ENCODE measurements at places on chromosomes 4 and X. TPM values are rescaled to one million over a fixed set of nuclear protein-coding genes. Genes with fewer than 3 reads are reported as not detected.

Gene RBM47
- total RNA-seq = 1.9 TPM

Gene TMEM184C
- 40.7 TPM for total RNA-seq

Gene GNRHR
- not detected for total RNA-seq

Gene HMGN5
- total RNA-seq = 2.2 TPM

Gene IL15
- total RNA-seq = 3.2 TPM

Gene SPP1
- 6.7 TPM for total RNA-seq

Gene HTT
- total RNA-seq = 48.7 TPM

Gene APLN
- 0.09 TPM for total RNA-seq

GRCh38 chrX:112822892-112823291, 17.7 kb downstream of the AMOT start:
- H3K36me3 ChIP-seq = no peaks in the 10 kb centered on the region
- no peaks in the 10 kb centered on the region for H3K27me3 ChIP-seq
- no peak overlapping the region for H3K27ac ChIP-seq
- H3K4me1 ChIP-seq = no peaks in the 10 kb centered on the region
- no peak for DNase-seq
- H3K4me3 ChIP-seq = no peak overlapping the region

DNA sequence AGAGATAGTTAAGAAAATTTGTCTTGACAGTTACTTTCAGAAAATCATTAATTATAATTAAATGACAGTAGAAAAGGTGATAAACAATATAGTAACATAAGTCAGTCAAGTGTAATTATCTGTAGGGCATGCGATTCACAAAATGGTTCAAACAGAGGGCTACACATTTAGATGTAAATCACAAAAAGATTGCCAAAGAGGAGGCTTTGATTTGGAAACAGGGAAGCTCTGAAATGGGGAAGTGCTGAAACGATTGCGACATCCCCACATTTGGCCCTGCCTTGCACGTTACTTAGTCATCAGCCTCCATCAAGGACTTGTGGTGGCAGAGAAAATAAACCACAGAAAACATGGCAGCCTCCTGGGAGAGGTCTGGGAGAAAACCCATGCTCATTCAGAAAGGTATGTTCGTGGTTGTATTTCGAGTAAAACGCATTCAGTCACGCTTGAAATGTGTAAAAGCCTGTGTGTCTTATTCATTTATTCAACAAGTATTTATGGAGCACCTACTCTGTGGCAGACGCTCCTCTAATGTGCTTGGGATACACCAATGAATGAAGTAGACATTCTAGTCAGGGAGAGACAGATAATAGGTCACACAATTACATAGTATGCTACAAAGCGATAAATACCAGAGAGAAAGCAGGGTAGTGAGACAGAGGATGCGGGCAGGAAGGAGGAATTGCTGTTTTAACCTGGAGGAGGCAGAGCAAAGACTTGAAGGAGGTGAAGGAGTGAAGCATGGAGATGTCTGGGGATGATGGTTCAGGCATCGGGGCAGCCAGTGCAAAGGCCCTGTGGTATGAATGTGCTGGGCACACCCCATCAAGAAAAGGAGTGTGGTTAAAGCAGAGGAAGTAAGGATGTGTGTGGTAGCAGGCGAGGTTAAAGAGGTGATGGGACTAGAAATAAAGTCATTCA, 7.8 kb downstream of the RBM47 start:
- peak overlapping the region; percentile 39 for H3K4me3 ChIP-seq
- peaks cover 31% of the 10 kb centered on the region for H3K4me1 ChIP-seq
- peaks cover 2% of the 10 kb centered on the region for H3K27me3 ChIP-seq
- H3K27ac ChIP-seq = peak overlapping the region; percentile 75
- peak; percentile 89 for DNase-seq

GRCh38 chrX:74344280-74344622, 40.3 kb downstream of the ZCCHC13 start:
- DNase-seq = no peak
- no peaks in the 10 kb centered on the region for H3K36me3 ChIP-seq
- peaks cover 15% of the 10 kb centered on the region for H3K4me1 ChIP-seq
- no peak overlapping the region for H3K27ac ChIP-seq
- H3K4me3 ChIP-seq = no peak overlapping the region

DNA sequence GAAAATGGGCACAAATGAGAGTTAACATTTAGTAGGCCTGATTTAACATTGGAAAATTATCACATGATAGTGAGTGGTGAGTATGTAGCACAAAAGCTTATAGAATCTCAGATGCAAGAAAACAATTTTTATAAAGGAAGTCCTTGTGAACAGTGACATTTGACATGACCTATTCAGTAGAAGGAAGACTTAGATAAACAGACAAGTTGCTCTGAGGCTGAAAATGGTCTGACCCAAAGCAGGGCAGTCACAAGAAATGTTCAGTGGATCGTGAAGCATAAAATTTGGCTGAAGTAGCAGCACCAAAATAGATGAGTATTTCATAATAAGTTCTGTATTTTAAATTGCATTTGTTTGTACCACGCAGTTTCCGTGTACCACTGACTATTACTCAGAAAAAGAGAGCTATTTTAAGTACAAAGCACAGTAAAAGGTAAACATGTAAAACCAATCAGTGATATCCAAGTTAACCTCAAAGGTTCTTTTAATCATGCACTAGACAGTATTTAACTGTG, 605.7 kb upstream of the PABPC4L start:
- H3K27me3 ChIP-seq = no peaks in the 10 kb centered on the region
- H3K27ac ChIP-seq = no peak overlapping the region
- H3K36me3 ChIP-seq = no peaks in the 10 kb centered on the region
- no peak overlapping the region for H3K4me3 ChIP-seq
- H3K4me1 ChIP-seq = peaks cover 6% of the 10 kb centered on the region

DNA sequence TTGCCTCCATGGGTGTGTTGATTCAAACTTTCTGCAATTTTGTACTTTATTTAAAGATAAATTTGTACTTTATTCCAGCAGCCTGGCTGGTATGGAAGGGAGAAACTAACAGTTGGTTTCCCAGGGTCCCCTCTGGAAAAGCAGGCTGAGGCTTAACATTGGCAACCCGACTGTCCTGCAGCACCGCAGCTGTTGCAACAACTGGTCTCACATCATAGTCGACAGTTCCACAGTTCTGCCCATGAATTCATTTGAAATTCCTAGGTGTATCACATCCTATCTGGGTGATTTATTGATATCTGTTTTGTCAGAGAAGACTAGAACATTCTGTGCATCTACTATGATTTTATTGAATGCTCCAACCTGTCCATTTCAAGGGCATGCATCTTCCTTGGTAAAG, 98.8 kb upstream of the GATB start:
- no peaks in the 10 kb centered on the region for H3K27me3 ChIP-seq
- H3K4me3 ChIP-seq = no peak overlapping the region
- H3K36me3 ChIP-seq = no peaks in the 10 kb centered on the region
- no peak overlapping the region for H3K27ac ChIP-seq
- no peak for DNase-seq

DNA sequence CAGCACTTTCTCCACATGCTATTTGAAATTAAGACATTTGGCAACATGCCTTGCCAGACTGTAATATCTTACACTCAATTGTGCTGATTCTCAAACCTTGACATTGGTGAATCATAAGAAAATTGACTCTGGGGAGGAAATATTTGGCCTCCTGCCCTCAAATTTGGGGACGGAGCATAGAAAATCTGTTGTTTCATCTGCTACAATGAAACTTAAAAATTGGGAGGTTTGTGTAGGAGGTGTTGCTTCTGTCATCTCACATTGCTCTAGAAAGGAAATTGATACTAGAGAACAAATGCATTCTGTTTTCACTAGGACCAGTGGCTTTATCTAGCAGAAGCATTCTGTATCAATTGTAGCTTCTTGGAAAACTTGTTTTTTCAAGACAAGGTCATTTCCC, 5.3 kb downstream of the OCRL start:
- H3K36me3 ChIP-seq = 0 out of 2 replicates have a peak, but pooled peaks cover 4% of the 10 kb centered on the region
- no peak overlapping the region for H3K27ac ChIP-seq
- H3K27me3 ChIP-seq = no peaks in the 10 kb centered on the region
- no peak overlapping the region for H3K4me3 ChIP-seq
- DNase-seq = no peak

GRCh38 chrX:130841776-130842175, 61.2 kb downstream of the ENOX2 start:
- H3K27me3 ChIP-seq = peaks cover 1% of the 10 kb centered on the region
- H3K4me3 ChIP-seq = no peak overlapping the region
- H3K27ac ChIP-seq = no peak overlapping the region
- H3K36me3 ChIP-seq = no peaks in the 10 kb centered on the region
- no peaks in the 10 kb centered on the region for H3K4me1 ChIP-seq
- DNase-seq = no peak

DNA sequence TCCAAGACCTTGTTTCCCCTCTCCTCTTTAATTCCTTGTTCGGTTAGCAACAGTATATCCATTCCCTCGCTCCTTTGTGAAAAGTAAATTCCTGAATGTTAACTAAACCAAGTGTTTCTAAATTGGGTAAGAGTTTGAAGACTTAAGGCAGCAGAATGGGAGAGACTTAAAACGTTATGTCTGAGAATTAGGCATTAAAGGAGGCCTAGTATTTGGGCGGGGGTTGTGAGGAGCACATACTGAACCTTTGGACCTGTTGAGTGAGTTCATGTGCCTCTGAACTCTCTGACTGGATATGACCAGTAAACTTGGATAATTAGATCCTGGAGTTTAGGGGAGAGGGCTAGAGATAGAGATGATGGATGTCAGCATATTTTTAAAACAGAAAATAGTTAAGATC, 1.2 kb downstream of the MSMO1 start:
- H3K4me1 ChIP-seq = peaks cover 42% of the 10 kb centered on the region
- H3K27me3 ChIP-seq = no peaks in the 10 kb centered on the region
- H3K36me3 ChIP-seq = peaks cover 22% of the 10 kb centered on the region
- H3K27ac ChIP-seq = no peak overlapping the region
- no peak overlapping the region for H3K4me3 ChIP-seq

GRCh38 chr4:181498148-181498547, 745.1 kb upstream of the TENM3 start:
- no peak for DNase-seq
- no peaks in the 10 kb centered on the region for H3K4me1 ChIP-seq
- no peak overlapping the region for H3K4me3 ChIP-seq
- H3K27me3 ChIP-seq = peaks cover 8% of the 10 kb centered on the region
- H3K27ac ChIP-seq = no peak overlapping the region
- H3K36me3 ChIP-seq = no peaks in the 10 kb centered on the region

- no peaks in the 10 kb centered on the region for H3K36me3 ChIP-seq
- H3K27ac ChIP-seq = no peak overlapping the region
- H3K4me1 ChIP-seq = 0 out of 2 replicates have a peak, but pooled peaks cover 4% of the 10 kb centered on the region
These were observed 146.3 kb downstream of the ZNF674 start for GRCh38 chrX:46398874-46399273.

GRCh38 chr4:26135331-26135730, 185.5 kb upstream of the RBPJ start:
- peak; percentile 47 for DNase-seq
- no peak overlapping the region for H3K4me3 ChIP-seq
- H3K4me1 ChIP-seq = peaks cover 23% of the 10 kb centered on the region
- peaks cover 5% of the 10 kb centered on the region for H3K36me3 ChIP-seq

DNA sequence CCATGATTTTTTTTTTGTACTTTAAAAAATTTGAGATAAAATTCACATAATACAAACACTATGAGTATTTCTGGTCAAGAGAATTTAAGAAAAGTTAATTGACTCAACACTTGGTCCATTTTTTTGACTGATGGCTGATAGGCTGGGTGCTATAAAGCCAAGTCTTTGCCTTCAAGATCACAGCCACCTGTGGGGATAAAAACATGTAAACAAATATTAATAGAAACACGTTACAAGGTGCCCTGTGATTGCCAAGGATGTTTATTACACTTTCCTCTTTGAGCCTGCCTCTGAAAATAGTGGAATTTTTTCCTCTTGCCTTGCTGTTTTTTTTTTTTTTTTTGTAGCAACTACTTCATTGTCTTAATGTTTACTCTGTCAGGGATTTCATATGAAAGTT, 63.3 kb downstream of the FHIP1A start:
- no peaks in the 10 kb centered on the region for H3K27me3 ChIP-seq
- H3K4me1 ChIP-seq = peaks cover 35% of the 10 kb centered on the region
- no peak overlapping the region for H3K4me3 ChIP-seq

Measured in HFFc6 (cell line).